Tibial nerve (tissue), 4 donors: ENCODE measurements at places on chromosomes 16 and 17. TPM values are rescaled to one million over a fixed set of nuclear protein-coding genes. Genes with fewer than 3 reads are reported as not detected.

KRTAP9-4 gene
- not detected for total RNA-seq

HEXIM1 gene
- 22.2 TPM for total RNA-seq

DPEP1 gene
- 0.87 TPM for total RNA-seq

DNA sequence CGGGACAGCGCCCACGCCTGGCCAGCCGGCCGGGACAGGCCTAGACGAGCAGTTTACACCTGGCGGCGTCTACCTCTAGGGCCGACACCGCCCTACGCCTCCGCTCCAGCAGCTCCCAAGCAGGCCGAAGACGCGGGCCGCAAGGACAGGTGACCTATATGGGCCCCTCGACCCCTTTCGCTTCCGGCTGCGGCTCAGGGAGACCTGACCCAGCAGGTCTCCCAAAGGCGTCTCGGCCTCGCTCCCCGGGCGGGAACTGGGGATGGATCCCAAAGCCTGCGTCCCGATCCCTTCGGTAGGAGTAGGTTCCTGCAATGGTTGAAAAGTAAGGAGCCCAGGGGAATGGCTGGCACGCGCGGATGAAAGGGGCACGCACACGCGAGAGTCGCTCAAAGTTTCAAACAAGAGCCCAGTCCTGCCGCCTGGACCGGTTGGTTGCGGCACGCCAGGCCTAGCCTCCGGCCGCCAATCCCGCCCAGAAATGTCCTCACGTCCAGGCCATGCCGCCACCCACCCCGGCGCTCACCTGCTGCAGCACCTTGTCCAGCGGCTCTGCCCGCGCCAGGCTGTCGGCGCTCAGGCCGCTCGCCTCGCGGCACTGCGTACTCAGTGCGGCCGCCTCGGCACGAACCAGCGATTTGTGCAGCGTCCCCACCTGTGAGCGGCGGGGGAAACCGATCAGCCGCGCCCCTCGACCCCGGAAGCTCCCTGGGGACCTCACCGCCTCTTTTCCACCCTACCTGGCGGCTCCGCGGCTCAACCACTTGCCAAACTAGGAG, 630 bp downstream of the ESRP2 start:
- no peak for DNase-seq

DNA sequence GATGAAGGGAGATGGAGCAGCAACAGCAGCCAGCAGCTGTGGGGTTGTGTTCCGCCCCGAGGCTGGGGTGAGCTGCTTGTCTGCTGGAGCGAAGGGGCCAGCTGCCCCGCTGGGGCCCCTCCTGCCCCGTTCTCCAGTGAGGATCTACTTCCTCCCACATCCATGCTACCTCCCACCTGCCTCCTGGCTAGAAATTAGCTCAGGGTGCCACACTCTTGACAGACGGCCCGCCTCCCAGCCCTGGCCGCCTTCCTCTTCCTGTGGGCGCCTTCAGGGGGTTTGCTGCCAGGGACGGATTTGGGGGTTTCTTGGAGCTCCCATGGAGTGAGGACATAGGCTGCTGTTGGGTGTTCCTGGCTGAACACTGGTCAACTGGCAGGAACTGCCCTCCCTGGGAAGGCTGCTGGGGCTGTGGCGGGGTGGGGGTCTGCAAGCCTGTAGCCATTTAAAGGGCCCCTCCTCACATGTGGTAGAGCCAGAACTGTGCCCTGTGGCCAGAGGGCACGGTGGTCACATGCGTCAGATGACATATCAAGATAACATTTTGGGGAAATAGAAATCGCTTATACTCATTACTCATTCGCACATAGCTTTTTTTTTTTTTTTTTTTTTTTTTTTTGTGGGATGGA, 13.1 kb downstream of the TBC1D24 start:
- DNase-seq: no peak

DNA sequence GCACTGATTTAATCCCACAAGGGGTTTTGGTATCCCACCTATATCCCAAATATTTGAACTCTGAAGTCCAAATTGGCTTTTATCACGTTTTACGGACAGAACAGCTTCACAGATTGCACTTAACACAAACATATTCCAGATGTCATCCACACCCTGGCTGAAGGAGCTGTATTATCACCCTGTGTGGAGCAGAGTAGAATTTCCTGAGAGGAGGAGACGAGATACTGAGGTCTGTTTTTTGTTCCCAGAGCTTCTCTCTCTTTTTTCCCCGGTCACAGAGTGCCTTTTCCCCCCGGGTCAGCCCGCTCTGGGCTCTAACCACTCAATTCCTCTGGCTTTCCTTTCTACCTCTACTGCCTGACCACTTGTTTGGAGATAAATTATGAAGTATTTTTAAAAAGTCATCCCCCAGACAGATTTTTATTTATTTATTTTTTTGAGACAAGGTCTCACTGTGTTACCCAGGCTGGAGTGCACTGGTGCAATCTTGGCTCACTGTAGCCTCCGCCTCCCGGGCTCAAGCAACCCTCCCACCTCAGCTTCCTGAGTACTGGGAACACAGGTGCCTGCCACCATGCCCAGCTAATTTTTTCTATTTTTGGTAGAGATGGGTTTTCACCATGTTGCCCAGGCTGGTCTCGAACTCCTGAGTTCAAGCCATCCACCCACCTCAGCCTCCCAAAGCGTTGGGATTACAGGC, 30.7 kb downstream of the DNAH2 start:
- no peak for DNase-seq

DNA sequence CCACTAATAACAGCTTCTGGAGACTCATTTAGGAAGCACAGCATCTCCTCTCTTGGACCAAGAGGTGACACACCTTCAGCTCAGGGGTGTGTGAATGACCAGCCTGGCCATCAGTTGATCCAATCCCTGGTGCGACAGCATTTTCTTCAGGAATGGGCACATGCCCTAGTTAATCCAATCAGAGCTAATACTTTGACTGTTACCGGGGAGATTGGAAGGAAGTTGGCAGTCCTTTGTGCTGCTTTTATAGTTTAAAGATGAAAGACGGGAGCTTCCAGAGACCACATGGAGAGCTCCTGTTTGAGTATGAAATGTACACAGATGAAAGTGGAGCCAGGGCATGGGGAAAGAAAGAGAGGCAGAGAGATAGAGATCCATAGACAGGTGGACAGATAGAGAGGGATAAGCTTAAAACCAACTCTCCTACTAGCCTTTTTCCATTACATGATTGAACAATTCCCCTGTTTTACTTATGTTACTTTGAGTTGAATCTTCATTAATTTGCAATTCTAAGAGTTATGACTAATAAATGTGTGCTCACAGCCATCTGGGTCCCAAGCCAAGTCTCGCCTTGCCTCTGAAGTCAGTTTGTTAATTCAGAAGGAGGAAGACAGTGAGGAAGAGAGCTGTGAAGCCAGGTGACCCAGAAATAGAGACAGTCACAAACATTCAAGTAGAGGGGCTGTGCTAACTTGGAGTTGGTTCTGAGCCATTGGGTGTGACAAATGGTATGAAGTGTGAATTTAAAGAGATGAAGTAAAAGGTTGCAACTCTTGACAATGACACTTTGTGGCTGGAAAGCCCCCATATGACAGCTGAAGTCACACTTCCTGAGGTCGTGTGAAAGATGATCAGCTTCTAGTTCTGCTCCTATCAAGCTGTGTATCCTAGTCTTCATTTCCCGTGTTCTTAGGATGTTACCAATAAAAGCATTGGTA, 120.0 kb upstream of the GOT2 start:
- DNase-seq: no peak

DNA sequence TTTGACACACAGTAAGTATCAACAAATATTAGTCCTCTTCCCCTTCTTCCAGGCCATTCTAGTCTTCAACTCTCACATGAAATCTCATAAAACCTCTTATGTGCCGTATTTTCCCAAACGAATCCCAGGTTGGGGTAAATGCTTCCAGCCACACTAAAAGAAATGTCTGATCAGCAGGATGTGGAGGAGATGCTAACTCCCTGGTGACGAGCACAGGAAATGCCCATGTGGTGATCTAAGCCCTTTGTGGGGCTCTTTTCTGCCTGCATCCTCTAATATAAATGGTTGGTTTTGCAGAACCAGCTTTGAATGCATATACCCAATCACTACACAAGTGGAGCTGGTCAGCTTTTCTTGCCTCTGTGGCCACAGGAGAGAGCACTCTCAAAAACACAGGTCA, 498.2 kb upstream of the ERCC4 start:
- DNase-seq: no peak

- DNase-seq: no peak
Measured at GRCh38 chr17:42163113-42163512, 8.3 kb upstream of the RAB5C start.

DNA sequence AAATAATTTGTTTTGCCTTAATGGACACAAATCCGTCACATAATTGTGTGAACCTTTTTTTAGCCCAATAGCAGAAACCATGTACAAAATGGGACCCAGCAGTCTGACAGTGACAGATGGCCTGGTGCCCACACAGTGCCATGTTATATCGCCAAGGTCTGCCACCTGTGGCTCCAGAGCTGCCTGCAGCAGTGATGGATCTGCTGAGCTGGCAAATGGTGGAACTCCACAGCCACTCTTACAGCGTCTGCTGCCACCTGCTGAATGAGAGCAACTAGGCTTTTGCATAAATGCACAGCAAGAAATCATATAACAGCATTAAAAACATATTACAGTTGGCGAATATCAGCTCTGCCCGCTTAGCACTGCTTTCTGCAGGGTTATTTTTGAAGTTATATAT, 59.4 kb downstream of the NUP93 start:
- DNase-seq: no peak

DNA sequence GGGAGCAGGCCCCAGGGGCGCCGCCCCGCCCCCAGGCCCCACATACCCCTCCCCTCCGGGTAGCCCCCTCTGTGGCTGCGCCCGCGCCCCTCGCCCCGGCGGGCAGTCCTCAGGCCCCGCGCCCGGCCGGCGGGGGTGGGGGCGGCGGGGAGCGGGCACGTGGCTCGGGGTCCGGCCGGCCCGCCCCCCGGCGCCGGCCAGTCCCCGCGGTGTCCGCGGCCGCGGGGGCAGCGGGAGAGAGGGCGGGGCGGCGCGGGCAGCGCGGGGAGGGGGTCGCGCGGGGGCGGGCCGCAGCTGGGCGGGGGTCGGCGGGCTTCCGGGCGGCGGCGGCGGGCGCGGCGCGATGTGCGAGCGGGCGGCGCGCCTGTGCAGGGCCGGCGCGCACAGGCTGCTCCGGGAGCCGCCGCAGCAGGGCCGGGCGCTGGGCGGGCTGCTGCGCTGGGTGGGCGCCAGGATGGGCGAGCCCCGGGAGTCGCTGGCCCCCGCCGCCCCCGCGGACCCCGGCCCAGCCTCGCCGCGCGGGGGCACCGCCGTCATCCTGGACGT, 335 bp downstream of the NECAB2 start:
- DNase-seq: no peak

DNA sequence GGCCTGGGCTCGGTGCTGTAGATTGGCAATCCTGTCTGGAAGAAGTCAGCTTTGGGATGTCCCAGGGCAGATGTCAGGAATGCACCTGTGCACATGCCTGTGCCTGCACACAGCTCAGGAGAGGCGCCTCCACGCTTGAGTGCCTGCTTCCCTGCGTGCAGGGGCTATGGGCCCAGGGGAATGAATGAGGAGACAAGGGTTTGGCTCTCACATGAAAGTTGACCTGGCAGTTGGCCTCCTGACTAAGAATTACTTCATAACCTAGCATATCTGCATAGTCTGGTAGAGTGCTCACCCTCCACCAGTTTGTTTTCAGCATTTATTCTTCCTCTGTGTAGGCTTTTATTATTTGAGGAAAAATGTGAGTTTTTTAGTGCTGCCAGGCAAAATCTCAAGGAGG, 50.0 kb downstream of the PLD6 start:
- no peak for DNase-seq

DNA sequence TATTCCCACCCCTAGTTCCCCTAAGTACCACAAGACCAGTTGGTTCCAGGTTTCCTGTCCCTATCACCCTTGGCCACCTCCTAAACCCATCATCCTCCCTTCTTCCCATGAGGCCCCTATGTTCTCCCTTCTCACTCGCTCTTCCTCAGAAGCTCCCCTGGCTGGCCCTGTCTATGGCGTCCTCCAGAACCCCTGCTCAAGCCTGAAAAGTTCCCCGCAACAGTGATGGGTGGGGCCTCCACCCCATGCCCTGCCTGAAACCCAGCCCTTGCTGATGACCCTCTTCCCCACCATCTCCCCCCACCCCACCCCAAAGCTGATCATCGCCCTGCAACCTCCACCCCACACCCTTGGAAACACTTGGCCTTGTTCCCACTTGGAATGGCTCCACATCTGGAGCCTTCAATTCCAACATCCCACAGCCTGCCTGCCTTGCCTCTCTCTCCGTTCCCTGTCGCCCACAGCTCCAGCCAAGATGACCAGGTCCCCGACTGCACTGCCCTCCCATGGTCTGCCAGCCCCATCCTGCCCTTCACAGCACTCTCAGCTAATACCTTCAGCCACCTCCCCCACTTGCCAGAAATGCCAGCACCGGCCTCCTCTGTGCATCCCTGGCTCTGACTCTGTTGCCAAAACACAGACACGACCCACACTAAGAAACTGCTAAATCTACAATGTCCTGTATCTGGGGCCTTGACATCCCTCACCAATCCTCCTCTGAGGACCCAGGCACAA, 10.5 kb downstream of the OSBPL7 start:
- DNase-seq: no peak

DNA sequence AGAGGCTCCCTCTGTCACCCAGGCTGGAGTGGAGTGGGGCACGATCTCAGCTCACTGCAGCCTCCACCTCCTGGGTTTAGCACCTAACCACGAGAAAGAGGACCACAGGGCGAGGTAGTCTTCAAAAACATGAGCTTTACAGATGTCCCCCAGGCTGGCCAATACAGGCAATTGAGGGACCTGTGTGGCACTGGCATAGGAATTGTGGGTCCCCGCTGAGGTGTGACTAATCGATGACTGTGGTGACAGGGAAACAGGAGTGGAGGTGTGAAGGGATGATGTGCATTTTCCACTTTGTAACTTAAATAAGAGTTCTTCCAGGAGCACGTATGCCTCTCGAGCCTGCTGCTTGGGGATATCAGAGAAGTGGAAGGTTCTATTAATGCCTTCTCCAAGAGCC, 12.6 kb upstream of the ARHGAP17 start:
- no peak for DNase-seq

DNA sequence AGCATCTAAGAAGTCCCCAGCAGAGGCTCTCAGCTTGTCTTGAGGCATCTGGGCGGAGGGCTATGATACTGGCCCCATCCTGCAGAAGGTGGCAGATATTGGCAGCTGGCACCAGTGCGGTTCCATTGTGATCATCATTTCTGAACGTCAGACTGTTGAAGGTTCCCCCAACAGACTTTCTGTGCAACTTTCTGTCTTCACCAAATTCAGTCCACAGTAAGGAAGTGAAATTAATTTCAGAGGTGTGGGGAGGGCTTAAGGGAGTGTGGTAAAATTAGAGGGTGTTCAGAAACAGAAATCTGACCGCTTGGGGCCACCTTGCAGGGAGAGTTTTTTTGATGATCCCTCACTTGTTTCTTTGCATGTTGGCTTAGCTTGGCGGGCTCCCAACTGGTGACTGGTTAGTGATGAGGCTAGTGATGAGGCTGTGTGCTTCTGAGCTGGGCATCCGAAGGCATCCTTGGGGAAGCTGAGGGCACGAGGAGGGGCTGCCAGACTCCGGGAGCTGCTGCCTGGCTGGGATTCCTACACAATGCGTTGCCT, at the start of gene CIITA:
Gene CIITA (plus strand): TSS at position 404 of the 543 bp plus-strand sequence. CDS start 129 bp downstream, at position 533.
- peak; percentile 84 for DNase-seq
